ENCODE measurements at places on chromosomes 6 and 20.

DNA sequence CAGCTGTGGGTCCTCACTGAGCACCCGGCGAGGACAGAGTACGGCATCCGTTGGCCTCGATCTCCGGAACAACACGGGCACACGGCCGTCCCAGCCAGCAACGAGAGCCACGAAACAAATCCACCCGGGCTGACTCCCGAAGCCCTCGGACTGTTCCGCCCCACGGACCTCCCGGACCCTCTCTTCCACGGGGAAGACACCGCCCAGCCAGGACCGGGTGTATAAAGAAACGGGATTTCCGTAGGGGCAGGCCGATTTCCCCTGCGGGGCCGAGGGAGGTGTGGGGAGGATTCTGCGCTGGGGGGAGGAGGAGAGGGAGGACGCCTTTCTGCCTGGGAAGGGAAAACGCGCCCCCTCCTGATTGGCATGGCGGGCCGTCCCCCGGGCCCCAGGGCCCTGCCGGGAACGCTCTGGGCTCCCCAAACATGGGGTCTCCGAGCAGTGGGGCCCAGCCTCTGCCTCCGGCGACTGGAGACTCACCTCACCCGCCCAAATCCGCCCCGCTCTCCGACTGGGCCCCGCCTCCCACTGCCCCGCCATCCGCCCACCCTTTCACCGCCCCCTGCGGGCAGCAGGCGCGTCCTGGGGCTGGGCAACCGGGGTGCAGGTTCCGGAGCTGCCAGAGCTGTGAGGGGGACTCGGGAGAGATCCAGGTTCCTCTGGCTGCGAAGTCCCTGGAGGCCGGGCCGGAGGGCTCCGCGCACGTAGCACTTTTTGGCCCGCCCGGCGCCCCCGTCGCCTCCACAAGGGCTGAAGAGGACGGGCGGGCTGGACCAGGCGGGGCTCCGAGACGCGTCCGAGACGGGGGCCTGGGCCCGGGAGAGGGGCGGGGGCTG, 679 bp upstream of the PPDPF start:
- DNase-seq, result peak; percentile 69
- H3K4me3 ChIP-seq, result peak overlapping the region; percentile 77
- H3K36me3 ChIP-seq, result peaks cover 25% of the 10 kb centered on the region
- H3K4me1 ChIP-seq, result peaks cover 6% of the 10 kb centered on the region

GRCh38 chr6:128598571-128598970, 78.2 kb upstream of the PTPRK start:
- no peak overlapping the region for H3K27ac ChIP-seq
- peaks cover 8% of the 10 kb centered on the region for H3K4me1 ChIP-seq
- no peaks in the 10 kb centered on the region for H3K27me3 ChIP-seq
- no peaks in the 10 kb centered on the region for H3K36me3 ChIP-seq
- DNase-seq, result no peak
- H3K4me3 ChIP-seq, result no peak overlapping the region

DNA sequence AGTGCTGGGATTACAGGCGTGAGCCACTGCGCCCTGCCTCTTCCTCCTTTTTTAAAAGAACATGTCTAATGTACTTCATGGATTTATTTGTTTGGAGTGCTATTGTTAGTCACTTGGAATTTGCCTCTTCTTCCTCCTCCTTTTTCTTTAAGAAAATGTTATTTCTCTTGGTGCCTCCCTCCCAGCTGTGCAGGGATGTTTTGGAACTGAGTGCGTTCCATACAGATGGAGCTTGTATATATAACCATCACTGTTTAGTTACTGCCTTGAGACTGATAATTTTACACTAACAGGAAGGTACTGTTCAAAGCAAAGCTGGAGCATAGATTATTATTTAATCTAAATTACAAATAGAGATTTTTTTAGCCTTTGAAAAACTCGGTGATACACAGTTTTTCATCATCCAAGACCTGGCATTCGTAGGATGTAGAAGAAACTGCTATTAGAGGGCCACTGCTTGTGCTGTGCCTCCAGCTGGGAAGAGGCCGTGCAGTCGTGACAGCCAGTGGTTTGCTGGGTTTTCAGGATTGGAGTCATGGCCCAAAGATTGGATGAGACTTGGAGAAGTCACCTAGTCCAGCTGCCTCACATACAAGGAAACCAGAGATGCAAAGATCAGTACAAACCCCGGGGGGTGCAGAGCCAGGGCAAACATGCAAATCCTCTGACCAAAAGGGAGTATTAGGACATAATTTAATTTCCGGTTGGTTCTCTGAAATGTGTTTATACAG, 123.1 kb downstream of the PLEKHG1 start:
- H3K27ac ChIP-seq, result no peak overlapping the region
- no peaks in the 10 kb centered on the region for H3K36me3 ChIP-seq
- H3K27me3 ChIP-seq, result peaks cover 31% of the 10 kb centered on the region
- peaks cover 3% of the 10 kb centered on the region for H3K4me1 ChIP-seq
- no peak overlapping the region for H3K4me3 ChIP-seq

DNA sequence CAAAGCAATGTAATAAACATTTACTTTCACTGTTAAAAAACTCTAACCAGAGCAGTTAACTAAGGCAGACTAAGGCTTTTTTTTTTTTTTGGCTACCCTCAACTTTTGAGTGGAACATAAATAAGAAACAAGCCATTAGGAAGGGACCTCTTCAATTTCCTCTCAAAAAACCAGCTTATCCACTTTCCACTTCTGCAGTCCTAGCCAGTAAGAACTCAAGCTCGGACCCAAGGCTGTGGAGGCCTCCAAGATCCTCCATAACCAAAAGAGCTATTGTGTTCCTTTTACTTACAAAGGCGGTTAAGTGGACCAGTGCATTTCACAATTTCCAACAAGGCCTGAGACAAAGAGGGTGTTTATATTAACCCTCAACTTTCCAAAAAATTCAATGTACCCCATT, 5.3 kb downstream of the KCNK5 start:
- no peaks in the 10 kb centered on the region for H3K27me3 ChIP-seq
- no peak for DNase-seq
- H3K27ac ChIP-seq, result peak overlapping the region; percentile 70
- peaks cover 80% of the 10 kb centered on the region for H3K4me1 ChIP-seq

- H3K27ac ChIP-seq, result no peak overlapping the region
- H3K4me3 ChIP-seq, result no peak overlapping the region
- no peaks in the 10 kb centered on the region for H3K4me1 ChIP-seq
- no peak for DNase-seq
- peaks cover 9% of the 10 kb centered on the region for H3K27me3 ChIP-seq
- H3K36me3 ChIP-seq, result no peaks in the 10 kb centered on the region
Measured at GRCh38 chr20:46212252-46212651, 94.1 kb downstream of the CD40 start.

DNA sequence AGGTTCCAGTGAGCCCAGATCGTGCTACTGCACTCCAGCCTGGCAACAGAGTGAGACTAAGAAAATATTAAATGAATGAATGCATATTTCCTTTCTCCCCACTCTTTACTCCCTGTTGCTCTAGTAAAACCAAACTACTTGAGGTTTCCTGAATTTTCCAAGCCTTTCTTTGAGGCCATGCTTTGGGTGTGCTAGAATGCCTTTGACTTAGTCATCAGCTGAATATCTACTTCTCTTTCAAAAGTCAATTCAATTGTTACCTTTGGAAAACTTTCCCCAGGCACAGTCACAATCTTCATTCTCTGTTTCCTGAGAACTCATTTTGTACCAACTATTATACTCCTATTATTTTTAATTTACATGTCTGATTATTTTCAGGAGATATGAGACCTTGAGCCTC, 27.5 kb upstream of the CEP85L start:
- DNase-seq, result no peak
- peaks cover 24% of the 10 kb centered on the region for H3K4me1 ChIP-seq
- H3K4me3 ChIP-seq, result no peak overlapping the region
- peaks cover 18% of the 10 kb centered on the region for H3K36me3 ChIP-seq
- no peaks in the 10 kb centered on the region for H3K27me3 ChIP-seq
- no peak overlapping the region for H3K27ac ChIP-seq

DNA sequence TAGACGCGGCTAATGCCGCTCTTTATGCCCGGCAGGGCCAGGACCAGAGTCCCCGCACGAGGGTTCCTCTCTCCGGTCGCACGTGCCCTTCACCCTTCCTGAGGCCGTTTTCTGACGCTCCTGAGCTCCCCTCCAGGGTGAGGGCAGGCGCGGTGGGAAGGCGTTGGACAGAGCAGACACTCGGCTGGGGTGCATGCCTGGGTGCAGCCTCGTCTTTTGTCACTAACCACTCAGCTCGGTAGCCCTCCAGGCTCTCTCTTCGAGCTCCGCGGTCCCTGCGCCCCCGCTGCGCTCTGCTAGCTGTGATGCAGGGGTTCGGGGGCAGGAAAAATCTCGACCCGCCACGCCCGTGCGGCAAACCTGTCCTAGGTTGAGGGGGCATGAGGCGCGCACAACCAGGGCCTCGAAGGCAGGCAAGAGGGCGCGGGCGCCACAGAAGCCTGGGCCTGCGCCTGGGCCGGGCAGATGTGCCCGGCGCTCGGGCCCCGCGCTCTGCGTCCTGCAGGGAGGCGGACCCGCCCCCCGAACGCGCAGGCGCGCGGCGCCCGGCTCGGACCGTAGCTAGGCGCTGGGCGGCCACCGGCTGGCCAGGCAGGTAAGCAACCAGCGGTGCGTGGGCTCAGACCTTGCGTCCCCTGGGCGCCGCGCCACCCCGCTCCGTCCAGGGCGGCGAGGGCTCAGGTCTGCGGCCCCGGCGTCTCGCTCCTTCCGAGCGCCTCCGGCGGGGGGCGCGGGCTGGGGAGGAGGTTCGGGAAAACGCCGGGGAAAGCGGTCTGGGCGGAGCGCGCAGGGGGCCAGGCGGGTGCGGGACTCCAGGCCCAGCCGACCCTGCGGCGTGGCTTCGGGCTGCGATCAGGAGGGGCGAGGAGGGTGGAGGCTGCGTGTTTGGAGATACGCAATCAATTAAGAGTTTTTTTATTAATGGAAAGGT, at the start of gene L3MBTL1:
Gene L3MBTL1, plus strand, starts transcription at position 548 of the 931 bp plus-strand sequence. CDS start 5,807 bp downstream, outside the sequence.
- H3K27ac ChIP-seq, result no peak within 1 kb of the TSS
- no peaks in the 10 kb centered on the region for H3K36me3 ChIP-seq
- H3K4me1 ChIP-seq, result no peaks in the 10 kb centered on the region
- H3K4me3 ChIP-seq, result peak within 1 kb of the TSS; percentile 62
- peaks cover 53% of the 10 kb centered on the region for H3K27me3 ChIP-seq

DNA sequence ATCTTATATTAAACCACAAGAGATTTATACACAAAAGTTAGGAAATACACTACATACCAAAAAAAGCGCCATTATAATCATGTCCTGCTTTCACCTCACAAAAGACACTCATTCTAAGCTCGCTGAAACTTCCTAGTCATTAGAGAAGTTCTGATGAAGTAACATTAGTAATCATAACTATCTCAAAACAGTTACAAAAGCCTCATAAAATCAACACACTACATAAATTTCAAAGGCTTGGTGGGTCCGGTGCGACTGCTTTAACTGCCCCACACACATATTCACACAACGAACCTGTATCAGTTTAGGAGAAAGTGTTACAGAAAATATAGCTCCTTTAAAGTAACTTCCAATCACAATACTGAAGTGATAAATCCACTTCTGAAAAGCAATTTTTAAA, 1.9 kb downstream of the PHIP start:
- peak overlapping the region; percentile 85 for H3K4me3 ChIP-seq
- no peak for DNase-seq
- peak overlapping the region; percentile 83 for H3K27ac ChIP-seq
- peaks cover 6% of the 10 kb centered on the region for H3K27me3 ChIP-seq

DNA sequence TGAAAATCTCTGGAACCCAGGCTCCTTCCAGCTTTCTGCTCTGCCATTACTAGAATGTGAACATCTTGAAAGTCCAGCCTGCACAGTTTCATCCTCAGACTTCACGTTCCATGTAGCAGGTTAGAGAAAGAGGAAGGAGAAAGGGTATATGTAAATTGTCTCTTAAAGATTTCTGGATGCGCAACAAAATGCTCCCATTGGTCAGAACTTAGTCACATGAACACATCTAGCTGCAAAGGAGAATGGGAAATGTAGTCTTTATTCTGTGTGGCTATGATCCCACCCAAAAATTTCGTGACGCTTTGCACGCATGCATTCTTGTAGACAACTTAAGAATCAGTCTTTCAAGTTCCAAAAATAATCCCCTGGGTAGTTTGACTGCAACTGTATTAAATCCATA, 46.4 kb upstream of the CHD6 start:
- H3K27ac ChIP-seq, result no peak overlapping the region
- peaks cover 5% of the 10 kb centered on the region for H3K4me1 ChIP-seq
- no peaks in the 10 kb centered on the region for H3K36me3 ChIP-seq

GRCh38 chr6:108417027-108417426, 122.2 kb downstream of the AFG1L start:
- peaks cover 31% of the 10 kb centered on the region for H3K27me3 ChIP-seq
- H3K36me3 ChIP-seq, result no peaks in the 10 kb centered on the region
- no peak overlapping the region for H3K27ac ChIP-seq

- H3K27ac ChIP-seq, result no peak overlapping the region
- no peaks in the 10 kb centered on the region for H3K36me3 ChIP-seq
Measured at GRCh38 chr6:139841794-139842215, 467.4 kb upstream of the CITED2 start.

DNA sequence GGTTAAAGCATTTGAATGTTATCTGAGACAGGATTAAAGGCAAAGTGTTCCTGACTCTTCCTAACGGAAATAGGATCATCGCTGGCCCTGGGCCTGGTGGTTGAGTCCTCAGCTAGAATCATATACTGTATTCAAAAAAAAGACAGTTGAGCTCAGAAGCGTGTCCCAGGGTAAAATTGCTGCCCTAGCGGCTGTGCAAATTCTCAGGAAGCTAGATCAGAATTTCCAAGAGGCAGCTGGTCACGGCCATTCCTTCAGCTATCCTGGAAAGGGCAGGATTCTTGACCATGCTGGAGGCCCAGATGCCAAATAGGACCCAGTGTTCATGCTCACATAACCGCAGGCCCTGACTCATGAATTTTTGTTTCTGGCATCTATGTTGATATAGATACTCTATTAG, 67.4 kb downstream of the STMND1 start:
- no peaks in the 10 kb centered on the region for H3K27me3 ChIP-seq
- H3K4me1 ChIP-seq, result no peaks in the 10 kb centered on the region
- no peak for DNase-seq
- H3K36me3 ChIP-seq, result no peaks in the 10 kb centered on the region
- no peak overlapping the region for H3K27ac ChIP-seq
- no peak overlapping the region for H3K4me3 ChIP-seq

DNA sequence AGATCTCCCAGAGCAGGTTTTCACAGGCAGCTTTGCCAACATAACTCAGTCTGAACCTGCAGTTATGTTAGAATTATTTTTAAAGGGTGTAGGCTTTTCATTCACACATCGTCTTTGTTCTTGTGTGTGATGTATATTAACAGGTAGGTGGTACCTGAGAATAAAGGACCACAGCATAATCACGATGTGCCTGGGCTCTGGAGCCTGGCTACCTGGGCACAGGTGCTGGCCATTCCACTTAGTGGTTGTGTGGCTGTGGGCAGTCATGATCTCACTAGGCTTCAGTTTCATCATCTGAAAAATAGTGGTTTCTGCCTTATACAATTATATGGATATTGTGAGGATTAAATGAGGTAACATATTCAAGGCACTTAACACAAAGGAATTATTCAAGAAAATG, 6.4 kb downstream of the CD109 start:
- no peak for DNase-seq
- H3K4me1 ChIP-seq, result peaks cover 32% of the 10 kb centered on the region

GRCh38 chr6:169498916-169499513, 202.8 kb downstream of the WDR27 start:
- H3K4me3 ChIP-seq, result no peak overlapping the region
- H3K4me1 ChIP-seq, result no peaks in the 10 kb centered on the region
- no peak overlapping the region for H3K27ac ChIP-seq

GRCh38 chr20:50931306-50932015, at the start of gene ADNP:
ADNP (minus strand) TSS chr20:50931437; CDS start chr20:50903996, 27,441 bp downstream.
- H3K4me1 ChIP-seq, result peaks cover 36% of the 10 kb centered on the region
- H3K36me3 ChIP-seq, result peaks cover 65% of the 10 kb centered on the region
- no peaks in the 10 kb centered on the region for H3K27me3 ChIP-seq
- peak within 1 kb of the TSS; percentile 93 for H3K4me3 ChIP-seq
- H3K27ac ChIP-seq, result peak within 1 kb of the TSS; percentile 96

Data from T-helper 2 cell treated with Interferon-gamma antibody and Interleukin-4, amounts not matched to agents 5 μg/mL and 100 μg/mL, for 36 hours (primary cell).